ENCODE measurements at places on chromosomes 12 and 14.

DNA sequence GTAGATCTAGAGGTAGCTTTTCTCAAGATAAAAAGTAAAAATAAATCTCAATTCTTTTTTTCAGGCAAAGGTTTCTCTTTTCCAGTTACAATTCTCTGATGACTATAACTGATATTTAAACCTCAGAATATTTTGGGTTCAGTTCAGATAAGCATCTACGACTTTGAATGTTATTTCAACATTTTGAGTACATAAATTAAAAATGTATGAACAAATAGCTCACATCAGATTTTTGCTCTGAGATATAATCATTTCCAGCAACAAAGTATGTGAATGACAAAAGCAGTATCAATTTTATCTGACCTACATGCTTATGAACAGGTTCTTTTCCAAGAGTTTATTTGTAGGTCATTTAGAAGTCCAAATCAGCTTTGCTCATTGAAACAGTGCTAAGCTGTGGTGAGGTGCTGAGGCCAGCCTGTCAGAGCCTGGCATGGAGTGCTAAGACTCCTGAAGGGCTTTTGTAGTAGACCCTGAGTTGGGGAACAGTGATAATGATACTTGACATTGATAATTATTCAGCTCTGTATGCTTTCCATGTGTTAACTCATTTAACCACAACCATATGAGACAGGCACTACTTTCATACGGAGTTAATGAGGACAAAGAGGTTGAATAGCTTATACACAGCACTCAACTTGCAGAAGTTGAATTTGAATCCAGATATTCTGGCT lies 205.0 kb upstream of the DCN start:
- DNase-seq: no peak

GRCh38 chr14:65277027-65277426 lies 135.5 kb upstream of the FUT8 start:
- no peak for DNase-seq

DNA sequence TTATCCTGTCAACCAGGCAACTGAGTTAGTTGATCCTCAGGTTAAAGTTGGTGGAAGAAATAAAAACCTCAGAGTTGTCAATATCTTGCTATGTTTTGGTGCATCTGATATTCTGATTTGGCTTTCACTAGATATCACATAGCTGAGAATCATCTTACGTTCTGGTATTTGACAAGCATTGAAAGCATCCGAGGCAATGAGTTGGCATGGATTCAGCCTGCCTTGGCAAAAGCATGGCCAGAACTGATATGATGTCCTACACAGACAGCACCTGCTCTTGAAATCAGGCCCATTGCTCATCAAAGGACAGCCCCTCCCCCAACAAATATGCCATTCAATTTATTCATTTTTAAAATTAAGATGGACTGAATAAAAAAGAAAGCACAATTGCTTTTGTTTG lies 320.7 kb upstream of the ATP2B1 start:
- DNase-seq: no peak

DNA sequence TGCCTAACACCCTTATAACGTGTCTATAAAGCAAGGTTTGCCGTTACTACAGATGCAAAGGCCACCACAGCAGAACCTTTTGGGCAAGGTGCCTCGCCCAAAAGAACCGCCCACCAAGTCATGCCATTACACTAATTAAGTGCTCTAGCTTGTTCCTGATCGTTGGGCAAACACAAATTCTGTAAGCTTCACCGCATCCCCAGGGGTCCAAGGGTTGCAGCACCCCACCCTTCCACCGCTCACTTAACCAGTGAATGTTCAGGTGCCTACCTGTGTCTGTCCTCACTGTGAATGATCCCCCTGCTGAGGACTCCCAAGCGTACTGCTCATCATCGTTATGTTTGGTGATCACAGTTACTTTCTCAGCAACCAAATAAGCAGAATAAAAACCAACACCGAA lies 1.4 kb downstream of the HSP90AA1 start:
- no peak for DNase-seq

- peak; percentile 91 for DNase-seq
Measured at GRCh38 chr12:47889040-47889439, 15.8 kb downstream of the VDR start.

DNA sequence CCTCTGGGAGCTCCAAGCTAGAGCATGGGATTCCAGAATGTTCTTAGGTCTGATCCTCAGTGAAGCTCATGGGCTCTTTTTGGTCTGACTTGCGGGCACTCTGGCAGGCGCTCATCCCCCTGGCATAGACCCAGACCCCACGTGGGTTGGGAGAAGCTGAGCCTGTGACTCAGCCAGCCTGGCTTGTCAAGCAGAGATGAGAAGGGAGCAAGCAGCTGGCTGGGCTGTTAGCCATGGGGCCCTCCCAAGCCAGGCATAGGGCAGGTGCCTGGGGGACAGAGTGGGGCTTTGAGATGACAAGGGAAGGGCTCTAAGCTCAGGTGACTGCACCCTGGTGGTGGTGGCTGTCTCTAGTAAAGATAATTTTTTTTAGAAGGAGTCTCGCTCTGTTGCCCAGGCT lies 80.3 kb upstream of the NOS1 start:
- DNase-seq: no peak

GRCh38 chr14:64733899-64734298 lies 29.7 kb downstream of the PLEKHG3 start:
- DNase-seq: no peak

GRCh38 chr12:122725452-122726079 lies 5.1 kb downstream of the HCAR1 start:
- DNase-seq: peak; percentile 35

GRCh38 chr12:24049101-24049500 lies 99.6 kb upstream of the SOX5 start:
- DNase-seq: no peak

DNA sequence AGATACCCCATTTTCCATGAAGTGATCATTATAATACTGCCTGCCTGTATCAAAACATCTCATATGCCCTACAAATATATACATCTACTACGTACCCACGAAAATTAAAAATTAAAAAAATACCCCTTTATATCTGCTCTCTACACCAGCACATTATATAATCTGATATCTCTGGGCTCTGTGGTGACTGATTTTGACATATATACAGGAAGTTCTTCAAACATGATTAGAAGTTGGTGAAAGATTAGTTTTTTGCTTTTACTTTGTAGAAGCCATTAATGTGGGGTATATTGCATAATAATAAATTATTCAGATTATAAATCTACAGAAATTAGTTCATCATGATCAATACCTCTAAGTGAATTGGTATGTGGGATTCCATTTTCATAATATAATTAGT lies 126.7 kb upstream of the MDM1 start:
- DNase-seq: no peak

- DNase-seq: no peak
Measured at GRCh38 chr12:116613256-116613655, 54.1 kb downstream of the MAP1LC3B2 start.

- DNase-seq: no peak
Measured at GRCh38 chr14:71232506-71232905, 325.2 kb downstream of the PCNX1 start.

GRCh38 chr12:6996040-6996441 lies 22.2 kb downstream of the LPCAT3 start:
- DNase-seq: no peak

GRCh38 chr12:68622250-68622649 lies 11.6 kb downstream of the RAP1B start:
- DNase-seq: peak; percentile 76

GRCh38 chr14:106652494-106652893 lies 1126.1 kb downstream of the TMEM121 start:
- peak; percentile 7 for DNase-seq

- peak; percentile 89 for DNase-seq
Measured at GRCh38 chr14:73627151-73627558, 14.8 kb downstream of the ACOT6 start.

DNA sequence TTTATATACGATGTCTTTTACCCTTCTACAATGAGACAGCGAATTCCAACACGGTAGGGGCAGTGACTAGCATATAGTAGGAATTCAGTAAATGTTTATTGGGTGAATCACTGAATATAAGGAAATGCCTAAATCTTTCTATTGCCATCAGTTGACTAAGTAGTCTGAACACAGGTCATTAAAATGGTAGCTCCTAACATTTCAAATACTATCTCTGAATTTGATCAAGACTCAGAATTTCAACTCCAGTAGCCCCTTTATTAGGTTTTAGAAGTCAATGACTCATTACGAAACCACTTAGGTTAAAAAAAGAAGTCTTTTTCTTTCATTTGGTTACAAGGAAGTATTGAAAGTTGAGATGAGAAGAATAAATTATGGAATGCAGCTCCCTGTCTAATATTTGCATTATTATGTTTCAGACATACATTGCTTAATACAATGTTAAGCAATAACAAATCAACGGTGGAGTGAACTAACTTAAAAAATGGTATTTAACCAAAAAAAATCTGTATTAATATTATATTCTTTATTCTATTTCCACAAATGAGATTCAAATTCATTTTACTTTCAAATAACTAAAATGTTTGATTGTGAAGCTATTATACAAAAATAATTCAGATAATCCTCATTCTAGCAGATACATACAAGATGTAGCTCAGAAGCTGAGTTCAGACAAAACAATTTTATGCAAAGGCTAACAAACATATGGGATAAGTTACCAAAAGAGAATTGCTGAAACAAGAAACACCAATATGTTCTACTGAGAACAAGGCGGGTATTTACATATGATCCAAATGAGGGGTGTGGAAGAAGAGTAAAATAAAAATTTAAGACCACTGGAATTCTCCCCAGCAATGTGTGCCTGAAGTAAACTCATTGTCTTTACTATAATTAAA lies 302.7 kb downstream of the CEP128 start:
- no peak for DNase-seq

- DNase-seq: no peak
Measured at GRCh38 chr12:70451528-70451927, 85.4 kb downstream of the KCNMB4 start.

GRCh38 chr14:62711351-62712023 lies 333.8 kb downstream of the KCNH5 start:
- DNase-seq: no peak

DNA sequence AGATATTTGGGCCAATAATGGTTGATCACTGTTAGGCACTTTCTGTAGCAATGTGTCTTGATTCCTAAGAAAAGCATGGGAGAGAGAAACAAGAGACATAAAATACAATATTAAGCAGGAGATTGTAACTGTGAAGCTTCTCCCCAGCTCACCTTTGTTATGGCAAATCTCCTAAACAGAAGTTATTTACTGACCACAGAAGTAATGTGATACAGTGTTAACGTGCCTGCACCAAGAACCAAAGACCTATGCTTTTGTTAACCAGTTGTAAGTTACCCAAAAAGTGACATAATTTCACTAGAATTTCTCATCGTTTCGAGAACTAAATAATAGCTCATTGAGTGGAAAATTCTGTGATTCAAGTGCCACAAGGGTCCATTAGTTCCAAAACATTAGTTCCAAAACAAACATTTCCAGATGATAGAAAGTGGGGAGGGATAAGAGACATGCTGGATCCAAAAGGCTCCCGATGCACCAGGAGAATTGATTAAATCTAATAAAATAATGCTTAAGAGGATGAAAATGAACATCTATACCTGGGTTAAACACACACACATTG lies 14.3 kb downstream of the RERG start:
- DNase-seq: no peak

GRCh38 chr12:88307961-88308360 lies 165.9 kb downstream of the TMTC3 start:
- no peak for DNase-seq

GRCh38 chr14:79196216-79196615 lies 1015.1 kb downstream of the DIO2 start:
- no peak for DNase-seq

DNA sequence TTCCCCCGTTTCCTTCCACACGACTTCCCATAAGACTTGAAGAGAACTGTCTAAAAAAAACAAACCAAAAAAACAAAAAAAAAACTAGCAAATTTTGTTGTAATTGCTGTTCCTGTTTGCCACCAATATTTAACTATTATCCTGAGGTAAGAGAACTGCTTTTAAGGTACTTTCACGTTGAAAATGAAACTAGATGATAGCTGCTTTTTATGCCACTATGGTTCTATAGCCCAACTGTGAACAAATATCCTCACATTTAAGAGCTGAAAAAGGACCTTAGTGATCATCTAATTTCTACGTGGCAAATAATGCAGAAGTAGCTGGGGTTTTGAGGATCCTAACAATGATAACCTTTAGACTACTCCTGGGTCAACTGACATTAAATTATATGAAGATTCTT lies 98.6 kb downstream of the TAOK3 start:
- DNase-seq: peak; percentile 17

DNA sequence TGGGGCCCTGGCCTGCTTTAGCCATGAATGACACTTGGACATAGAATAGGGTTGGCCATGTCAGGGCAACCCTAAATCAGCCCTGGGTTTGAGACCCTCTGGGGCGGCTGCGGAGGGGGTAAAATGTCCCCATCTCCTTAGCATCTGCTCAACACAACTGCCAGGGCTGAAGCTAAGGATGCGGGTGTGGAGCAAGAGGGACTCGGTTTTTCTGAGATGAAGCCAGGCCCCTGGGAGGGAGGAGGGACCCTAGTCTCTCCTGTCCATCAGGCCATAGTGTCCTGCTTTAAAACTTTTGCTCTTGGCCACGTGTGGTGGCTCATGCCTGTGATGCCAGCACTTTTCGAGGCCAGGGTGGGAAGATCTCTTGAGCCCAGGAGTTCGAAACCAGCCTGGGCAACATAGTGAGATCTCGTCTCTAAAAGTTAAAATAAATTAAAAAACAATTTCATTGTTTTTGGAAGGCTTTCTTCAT lies 778 bp upstream of the C1R start:
- DNase-seq: no peak

- DNase-seq: no peak
Measured at GRCh38 chr14:62885451-62885850, 159.8 kb downstream of the KCNH5 start.

GRCh38 chr12:113796852-113797534 lies 169.1 kb downstream of the RBM19 start:
- DNase-seq: no peak

GRCh38 chr12:94047781-94048567 lies 100.4 kb upstream of the PLXNC1 start:
- DNase-seq: no peak
